Stimulated activated CD4-positive, alpha-beta T cell treated with anti-CD3 and anti-CD28 coated beads, Interleukin-1b, Interleukin-23, amount 100 ng/mL, for 4 hours (primary cell): ENCODE measurements at places on chromosomes 1 and 21.

DNA sequence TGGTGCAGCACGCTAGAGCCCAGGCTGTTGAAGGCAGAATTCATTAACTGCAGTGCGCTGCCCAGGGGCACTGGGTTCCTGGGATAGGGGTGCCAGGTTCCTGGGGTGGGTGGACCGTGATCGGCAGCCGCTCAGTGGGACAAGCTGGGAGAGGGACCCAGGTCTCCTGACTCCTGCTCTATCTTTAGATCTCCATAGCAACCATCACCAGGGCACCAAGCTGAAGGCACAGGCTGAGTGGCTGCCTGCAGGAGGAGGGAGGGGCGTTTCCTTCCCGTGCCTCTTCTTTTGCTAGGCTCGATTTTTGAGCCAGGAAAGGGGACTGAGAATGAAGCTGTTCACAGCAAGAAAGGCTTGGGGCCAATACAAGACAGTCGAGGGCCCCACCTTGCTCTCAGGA is 20.9 kb upstream of the CDCP2 start:
- DNase-seq, result no peak

GRCh38 chr1:80367058-80367457 is 1360.5 kb upstream of the ADGRL4 start:
- DNase-seq, result no peak

DNA sequence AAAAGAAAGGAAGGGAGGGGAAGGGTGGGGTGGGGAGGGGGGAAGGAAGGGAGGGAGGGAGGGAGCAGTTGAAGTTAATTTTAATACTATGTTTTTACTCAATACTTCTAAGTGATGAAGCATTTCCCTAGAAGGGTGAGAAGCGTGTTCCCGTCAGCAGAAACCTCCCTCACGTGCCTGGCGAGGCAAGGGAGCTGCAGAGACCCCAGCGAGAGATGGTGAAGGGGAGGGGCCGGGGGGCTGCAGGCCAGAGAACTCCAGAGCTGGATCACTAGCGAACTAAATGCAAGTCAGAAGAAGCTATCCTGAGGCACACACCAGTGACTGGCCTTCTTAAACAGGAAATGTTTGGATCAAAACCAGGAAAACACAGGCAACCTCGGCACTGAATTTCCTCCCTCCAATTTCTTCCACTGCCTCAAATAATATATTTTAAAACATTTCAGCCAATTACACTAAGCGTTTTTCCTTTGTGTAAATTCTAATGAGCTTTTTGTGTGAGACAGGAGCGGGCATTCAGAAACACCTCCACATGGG is 18.0 kb downstream of the WDR4 start:
- no peak for DNase-seq

GRCh38 chr1:157105988-157106812 is 6.6 kb upstream of the ETV3L start:
- no peak for DNase-seq

- DNase-seq, result no peak
Measured at GRCh38 chr1:76854255-76854654, 13.0 kb upstream of the ST6GALNAC5 start.

GRCh38 chr1:80468356-80468755 is 1332.4 kb upstream of the ADGRL2 start:
- no peak for DNase-seq

GRCh38 chr21:35352066-35352770 is 303.1 kb upstream of the RUNX1 start:
- DNase-seq, result no peak

DNA sequence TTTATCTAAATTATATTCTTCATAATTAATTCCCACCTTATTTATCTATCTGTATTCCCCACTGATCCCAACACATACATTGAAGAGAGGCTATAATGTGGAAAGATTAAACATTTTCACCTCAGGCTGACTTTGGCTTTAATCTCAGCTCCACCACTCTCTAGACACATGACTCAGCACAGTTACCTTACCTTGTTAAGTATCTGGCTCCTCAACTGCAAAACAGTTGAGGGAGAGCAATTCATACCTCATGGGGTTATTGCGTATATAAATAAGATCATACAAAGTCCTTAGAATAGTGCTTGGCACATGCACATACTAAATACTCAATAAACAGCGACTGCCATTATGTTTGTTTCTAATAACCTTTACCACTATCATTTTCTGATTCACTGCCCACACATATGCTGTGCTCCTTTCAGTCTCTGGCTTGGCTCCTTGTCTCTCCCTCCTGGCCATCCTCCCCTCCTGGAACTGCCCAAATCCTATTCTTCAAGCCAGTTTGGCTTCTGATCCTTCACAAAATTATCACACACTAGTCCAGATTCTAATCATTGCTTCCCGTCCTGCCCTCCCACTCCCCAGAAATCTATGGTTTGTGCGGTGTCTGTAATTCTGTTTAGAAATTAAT is 50.1 kb downstream of the BCL9 start:
- no peak for DNase-seq
